Activated T-helper 1 cell treated with anti-CD3 and anti-CD28 coated beads, Interleukin-2, amount 50 U/mL, for 16 hours (primary cell): ENCODE measurements at places on chromosomes 1 and 21.
A peak's percentile ranks its signal among the peaks of the same experiment; 100 is the strongest.

- DNase-seq: no peak
Measured at GRCh38 chr1:18957136-18957521, 653 bp upstream of the IFFO2 start.

DNA sequence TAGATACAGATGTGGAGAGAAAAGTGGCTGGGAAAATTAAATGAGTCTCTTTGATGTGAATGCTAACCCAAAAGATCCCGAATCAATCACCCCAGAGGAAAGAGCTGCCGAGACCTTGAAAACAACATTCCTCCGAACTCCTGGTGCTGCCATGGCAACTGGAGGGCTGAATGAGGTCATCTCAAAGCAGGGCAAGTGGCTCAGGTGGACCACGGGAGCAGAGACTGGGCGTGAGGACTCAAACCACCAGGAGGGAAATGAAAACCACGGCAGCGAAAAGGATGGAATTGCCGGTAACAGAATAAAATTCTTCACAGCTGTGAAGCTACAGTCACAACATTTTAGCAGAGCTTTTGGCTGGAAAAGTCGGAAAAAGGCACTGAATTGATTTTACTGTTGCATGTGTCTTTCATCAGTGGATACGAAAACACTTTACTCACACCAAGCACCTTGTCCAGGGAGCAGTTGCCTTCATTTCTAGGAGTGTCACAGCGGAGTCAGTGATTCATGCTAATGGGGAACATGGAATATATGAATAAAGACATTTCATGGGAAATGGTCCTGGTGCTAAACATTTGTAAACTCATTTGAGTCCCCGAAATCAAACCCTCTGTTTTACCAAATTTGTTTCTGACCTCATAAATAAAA lies 23.2 kb upstream of the BECN2 start:
- DNase-seq: no peak

DNA sequence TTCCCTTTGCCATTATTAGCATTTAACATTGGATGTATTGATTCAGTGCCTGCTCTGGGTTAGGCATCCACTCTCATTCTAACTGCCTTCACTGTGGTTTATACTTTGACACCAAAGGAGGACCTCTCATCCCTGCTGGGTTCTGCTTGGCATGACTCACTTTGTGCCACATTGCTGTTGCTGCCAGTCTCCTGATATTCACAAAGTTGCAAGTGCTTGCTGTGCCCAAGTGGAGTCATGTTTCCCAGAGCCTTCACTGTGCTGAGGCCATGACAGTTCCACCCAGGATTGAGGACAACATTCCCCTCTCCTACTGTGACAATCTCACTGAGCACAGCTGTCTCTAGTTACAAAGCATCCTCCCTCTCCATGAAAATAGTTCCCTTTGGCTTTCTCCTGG lies 519.9 kb upstream of the USP24 start:
- DNase-seq: no peak

GRCh38 chr1:54370287-54370989 lies 35.8 kb downstream of the SSBP3 start:
- DNase-seq: no peak

DNA sequence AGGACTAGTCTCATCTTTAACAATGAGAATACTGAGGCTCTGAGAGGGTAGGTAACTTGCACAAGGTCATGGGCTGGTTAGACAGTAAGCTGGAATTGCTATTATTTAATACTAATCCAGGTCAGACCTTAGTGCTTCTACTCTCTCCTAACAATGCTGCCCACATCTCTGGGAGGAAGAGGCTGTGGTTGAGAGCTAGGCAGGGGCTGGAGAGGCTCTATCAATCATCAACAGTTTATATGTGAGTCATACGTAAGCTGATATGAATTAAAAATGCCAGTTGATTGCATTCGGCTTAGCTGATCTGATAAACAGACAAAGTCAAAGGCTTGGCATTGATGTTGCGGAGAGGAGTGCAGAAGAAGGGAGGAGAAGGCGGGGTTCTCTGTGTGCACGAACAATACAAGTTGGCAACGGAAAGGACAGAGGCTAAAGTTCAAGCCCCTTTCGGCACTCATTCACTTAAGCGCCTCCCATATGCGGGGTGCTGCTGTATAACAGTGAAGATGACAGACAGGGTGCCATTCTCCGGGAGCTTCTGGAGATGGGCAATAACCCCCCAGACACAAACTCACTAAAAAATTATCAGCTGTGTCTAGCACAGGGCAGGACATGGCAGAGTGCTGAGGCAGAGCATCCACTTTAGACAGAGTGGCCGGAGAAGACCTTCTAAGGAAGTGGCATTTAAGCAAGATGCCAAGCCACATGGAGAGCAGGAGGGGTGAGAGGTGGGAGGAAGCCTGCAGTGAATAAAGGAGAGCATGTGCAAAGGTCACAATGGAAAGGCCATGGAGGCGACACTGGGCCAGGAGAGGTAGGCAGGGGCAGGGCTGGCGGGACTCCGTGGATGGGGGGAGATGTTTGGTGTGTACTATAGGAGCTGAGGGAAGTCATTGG lies 195.2 kb downstream of the ZSCAN20 start:
- no peak for DNase-seq

- DNase-seq: no peak
Measured at GRCh38 chr1:235809688-235810397, 56.9 kb downstream of the LYST start.

DNA sequence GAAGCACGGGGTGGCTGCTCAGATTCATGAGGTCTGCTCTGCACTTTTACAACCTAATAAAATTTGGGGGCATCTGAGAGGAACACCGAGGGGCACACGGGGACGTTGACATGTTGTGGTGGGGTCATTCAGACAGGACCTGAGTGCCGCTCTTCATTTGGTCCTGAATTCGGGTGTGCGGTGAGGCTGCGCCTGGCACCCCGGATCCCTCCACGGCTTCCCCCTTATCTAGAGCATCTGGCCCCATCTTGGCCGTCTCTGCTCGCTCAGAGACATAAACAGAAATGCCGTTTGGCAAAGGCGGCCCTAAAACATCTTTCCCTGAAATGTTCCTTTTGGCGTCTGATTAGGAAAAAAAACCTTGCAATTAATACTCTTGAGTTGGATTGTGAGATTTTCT lies 157.2 kb downstream of the PRDM16 start:
- no peak for DNase-seq

- no peak for DNase-seq
Measured at GRCh38 chr1:42350086-42350485, 15.1 kb upstream of the FOXJ3 start.

DNA sequence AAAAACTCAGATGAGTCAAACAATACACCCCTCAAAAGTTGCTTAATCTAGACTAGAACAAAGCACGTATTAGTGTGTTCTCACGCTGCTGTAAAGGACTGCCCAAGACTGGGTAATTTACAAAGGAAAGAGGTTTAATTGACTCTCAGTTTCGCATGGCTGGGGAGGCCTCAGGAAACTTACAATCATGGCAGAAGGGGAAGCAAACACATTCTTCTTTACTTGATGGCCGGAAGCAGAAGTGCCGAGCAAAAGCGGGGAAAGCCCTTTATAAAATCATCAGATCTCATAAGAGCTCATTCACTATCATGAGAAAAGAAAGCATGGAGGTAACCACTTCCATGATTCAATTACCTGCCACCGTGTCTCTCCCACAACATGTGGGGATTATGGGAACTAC lies 10.1 kb downstream of the JAM2 start:
- DNase-seq: no peak

- peak; percentile 40 for DNase-seq
Measured at GRCh38 chr1:6347641-6348487, 45.7 kb downstream of the ACOT7 start.

GRCh38 chr1:235098991-235099390 lies 29.6 kb downstream of the TOMM20 start:
- no peak for DNase-seq

GRCh38 chr1:201028461-201028889 lies 5.0 kb upstream of the KIF21B start:
- DNase-seq: no peak

DNA sequence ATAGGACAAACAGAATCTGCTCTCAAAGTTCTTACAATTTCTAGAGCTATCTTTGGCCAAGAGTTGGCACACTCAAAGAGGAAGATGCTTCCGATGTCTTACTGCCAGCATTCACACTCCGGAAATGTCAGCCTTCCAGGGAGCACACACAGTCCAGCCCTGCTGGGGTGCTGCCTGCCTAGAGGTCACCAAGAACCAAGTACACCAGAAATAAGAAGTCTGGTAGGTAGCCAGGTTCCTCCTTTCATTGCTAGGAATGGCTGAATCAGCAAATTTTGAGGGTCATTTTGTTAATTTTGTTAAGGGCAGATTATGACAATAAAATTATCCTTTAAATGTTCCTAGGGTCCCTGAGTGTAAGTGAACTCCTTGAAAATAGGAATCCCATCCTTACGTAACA lies 77.5 kb downstream of the PLPP3 start:
- no peak for DNase-seq

- no peak for DNase-seq
Measured at GRCh38 chr1:48793863-48794262, 17.2 kb upstream of the BEND5 start.

- no peak for DNase-seq
Measured at GRCh38 chr1:33502726-33503125, 30.3 kb downstream of the ZSCAN20 start.

DNA sequence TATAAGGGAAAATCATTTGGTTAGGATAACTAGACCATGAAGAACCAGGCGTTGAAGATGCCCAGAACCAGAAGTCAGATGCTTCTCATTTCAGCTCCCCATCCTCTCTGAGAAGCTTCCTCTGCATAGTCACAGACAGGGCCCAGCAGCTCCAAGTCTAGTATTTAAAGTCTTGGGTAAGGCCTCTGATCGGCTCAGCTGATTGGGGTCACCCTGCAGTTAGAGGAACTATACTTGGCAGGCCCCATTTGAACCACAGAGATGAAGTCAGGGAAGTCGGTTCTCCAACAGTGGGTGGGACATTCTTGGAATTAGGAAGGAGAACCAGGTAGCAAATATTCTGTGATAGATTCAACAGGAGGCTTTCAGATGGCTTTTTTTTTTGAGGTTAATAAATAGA lies 48.3 kb downstream of the SLC22A15 start:
- DNase-seq: no peak

DNA sequence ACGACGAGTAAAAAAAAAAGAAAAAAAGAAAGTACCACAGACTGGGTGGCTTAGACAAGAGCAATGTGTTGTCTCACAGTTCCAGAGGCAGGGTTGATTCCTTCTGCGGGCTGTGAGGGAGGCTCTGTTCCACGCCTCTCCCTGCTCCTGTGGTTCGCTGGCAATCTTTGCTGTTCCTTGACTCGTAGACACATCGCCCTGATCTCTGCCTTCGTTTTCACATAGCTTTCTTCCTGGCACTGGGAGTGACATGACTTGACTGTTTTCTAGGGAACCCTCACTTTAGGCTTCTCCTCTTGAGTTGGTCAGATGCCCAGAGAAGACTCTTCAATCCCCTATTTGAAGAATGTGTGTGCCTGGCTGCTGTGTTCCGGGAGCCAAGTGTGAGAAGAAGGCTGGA lies 133.6 kb downstream of the TM2D1 start:
- DNase-seq: no peak

DNA sequence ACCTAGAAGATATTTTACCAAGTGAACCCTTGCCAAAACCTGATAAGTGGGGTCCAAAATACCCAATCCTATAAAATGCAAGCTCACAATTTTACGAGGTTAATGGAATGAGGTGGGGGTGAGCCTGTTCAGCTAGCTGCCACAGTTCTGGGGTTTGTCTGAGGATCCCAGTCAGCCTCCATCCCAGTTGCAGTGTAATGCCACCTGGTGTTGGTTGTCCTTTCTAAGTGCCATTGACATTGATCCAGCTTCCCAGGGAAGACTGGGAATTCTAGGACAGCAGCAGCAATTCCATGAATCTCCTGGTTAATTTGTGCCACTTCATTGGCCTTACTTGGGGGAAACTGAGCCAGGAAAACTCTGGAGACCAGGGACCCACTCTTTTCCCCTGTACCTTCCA lies 298.3 kb downstream of the RWDD3 start:
- no peak for DNase-seq

GRCh38 chr1:20521960-20522861 lies 14.3 kb upstream of the MUL1 start:
- DNase-seq: peak; percentile 35

- peak; percentile 76 for DNase-seq
Measured at GRCh38 chr1:54406339-54407153, at the start of gene SSBP3. TSS of gene SSBP3 (minus strand) at chr1:54406394.

GRCh38 chr1:1373051-1373814 lies 1.8 kb downstream of the AURKAIP1 start:
- DNase-seq: no peak

DNA sequence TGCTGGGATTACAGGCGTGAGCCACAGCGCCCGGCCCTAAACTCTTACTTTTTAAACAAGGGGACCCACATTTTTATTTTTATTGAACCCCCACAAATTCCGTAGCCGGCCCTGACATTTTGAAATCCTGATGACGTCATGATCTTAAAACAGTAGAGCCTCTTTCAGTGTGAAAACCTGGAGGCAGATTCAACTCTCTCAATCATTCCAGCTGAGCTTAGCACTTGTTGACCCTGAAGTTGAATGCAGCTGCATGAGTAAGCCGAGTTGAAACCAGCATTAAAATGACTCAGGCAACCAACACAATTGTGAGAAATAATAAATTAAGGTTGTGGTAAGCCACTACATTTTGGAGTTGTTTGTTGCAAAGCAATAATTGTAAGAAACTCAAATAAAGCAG lies 93.9 kb upstream of the ADGRL4 start:
- no peak for DNase-seq

DNA sequence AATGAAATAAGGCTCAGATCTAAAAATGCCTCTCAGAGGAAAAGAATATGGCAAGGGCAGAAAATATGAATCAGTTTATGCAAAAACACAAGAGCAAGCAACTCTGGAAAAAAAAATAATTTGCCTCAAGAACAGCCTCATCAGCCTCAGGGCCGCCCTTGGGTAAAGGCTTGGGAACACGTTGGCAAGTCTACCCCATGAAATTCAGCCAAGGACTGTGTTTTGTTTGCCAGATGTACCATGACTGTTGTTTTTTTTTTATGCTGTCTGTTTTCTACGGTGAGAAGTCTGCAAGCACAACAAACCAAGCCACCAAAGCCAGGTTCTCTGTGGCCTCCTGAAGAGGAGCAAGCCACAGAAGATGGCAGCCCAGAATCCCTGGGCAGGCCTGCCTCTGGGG lies 18.0 kb downstream of the HHIPL2 start:
- DNase-seq: no peak

DNA sequence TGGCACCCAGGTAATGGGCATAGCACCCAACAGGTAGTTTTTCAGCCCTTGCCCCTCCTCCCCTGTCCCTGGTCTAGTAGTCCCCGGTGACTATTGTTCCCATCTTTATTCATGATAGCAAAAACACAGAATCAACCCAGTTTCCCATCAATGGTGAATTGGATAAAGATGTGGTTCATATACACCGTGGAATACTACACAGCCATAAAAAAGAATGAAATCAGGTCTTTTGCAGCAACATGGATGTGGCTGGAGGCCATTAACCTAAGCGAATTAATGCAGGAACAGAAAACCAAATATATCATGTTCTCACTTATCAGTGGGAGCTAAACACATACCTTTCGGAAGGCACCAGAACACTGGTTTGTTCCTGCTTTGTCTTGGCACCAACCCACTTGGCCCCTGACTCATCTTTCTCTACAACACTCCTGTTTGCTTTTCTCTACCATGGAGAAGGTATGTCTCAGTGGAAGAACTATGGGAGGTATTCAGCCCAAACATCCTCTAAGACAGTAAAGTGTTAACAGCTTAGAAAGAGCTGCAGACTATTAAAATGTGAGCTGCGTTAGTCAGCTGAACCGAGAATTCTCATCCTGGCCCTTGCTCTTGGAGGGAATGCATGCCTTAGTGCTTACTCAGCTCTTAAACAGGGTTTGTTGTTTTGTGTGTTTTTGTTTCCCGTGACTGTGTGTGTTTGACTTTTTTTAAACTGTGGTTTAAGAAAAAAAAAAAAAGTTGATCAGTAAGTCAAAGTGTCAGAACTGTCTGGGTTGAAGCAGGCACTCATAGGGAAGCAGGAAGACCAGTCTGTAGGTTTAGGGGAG lies 203.0 kb downstream of the TOMM20 start:
- no peak for DNase-seq
